Activated CD4-positive, alpha-beta T cell treated with anti-CD3 and anti-CD28 coated beads, Interleukin-2, Interleukin-4, amounts not matched to agents 100 ng/mL and 50 ng/mL, durations not matched to agents 16 hours and 8 hours (primary cell): ENCODE measurements at places on chromosomes 7 and 10.

- no peak for DNase-seq
Measured at GRCh38 chr7:94043299-94043698, 39.1 kb upstream of the BET1 start.

- DNase-seq, result no peak
Measured at GRCh38 chr10:14474656-14475055, 143.9 kb upstream of the FRMD4A start.

DNA sequence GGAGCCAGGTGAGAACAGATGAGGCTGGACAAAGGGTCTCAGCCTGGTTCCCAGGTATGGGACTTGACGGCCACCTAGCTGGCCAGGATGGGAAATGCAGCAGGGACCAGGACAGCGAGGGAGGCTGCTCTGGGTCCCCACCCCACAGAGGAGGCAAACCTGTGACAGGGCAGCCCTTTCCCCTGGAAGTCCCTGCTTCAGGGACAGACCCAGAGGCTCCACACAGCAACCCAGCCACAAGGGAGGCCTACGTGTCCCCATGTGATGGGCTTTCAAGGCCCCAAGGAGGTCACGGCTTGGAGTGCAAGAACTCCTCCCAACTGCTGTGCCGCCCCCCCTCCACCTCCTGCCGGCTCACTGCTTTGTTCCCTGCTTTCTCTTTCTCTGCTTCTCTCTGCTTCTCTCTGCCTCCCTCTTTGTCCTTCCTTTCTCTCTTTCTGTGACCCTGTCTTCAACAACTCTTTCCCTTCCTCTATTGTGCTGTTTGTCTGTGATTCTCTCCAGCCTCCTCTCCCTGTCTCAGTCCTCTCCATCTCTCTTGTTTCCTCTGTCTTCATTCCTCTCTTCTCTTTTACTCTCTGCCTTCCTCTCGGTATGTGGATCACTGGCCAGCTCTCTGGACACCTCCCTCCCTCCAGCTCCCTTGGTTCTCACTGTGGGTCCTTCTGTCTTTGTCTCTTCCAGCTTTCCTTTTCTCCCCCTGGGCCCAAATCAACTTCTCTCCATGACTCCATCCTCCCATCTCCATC is 9.6 kb upstream of the EIF5AL1 start:
- no peak for DNase-seq

- no peak for DNase-seq
Measured at GRCh38 chr7:122416336-122416735, 111.8 kb upstream of the FEZF1 start.

DNA sequence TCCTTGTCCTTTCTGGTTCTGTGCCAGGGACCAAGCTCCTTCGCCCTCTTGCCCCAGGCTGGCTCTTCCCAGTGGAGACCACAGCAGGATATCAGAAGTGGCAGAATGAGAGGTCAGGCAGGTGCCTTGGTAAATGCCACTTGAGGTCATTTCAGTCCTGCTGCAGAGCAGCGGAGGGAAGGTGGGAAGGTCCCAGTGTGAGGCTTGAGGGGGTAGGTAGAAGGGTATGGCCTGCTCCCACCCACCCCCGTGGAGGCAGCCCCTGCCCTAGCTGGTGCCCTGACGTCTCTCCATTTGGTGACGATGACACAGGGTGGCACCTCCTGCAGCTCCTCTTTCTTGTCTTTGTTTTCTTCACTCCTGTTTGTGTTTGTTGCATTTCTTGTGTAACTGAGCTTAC is 538.8 kb downstream of the TCERG1L start:
- DNase-seq, result no peak

GRCh38 chr7:32459788-32460187 is 30.4 kb downstream of the LSM5 start:
- no peak for DNase-seq

DNA sequence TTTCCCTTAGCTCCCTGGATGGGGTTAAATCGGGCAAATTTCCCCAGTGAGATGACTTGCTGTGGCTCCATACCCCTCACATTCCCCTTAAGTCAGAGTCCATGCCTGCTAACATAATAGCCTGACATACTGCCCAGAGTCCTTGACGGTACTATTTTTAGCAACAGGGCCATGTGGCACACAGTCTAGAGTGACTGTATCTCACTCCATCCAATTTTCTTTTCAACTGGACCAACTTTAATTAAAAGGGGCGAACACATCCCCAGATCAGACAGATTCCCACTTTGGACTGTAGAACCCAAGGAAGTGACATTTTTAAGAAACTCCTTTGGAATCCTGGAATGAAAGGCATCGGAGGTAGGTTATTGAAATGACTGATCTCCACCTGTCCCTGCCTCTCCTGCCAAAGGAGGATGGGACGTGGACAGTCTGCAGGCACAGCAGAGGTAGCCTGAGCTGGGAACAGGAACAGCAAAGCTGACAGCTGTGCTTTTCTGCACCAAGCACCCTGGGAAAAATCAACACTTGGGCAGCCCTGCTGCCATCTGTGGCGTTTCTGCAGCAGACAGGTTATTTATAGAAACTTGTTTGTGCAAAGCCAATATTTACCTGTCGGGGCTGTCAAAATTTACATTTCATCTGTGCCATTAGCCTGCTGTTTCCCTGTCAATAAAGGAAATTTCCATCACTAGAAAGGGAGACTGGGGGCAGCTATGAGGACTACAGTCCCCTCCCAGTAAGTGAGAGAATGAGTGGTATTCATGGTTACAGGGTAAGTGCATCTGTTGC is 221.5 kb upstream of the AOAH start:
- no peak for DNase-seq

DNA sequence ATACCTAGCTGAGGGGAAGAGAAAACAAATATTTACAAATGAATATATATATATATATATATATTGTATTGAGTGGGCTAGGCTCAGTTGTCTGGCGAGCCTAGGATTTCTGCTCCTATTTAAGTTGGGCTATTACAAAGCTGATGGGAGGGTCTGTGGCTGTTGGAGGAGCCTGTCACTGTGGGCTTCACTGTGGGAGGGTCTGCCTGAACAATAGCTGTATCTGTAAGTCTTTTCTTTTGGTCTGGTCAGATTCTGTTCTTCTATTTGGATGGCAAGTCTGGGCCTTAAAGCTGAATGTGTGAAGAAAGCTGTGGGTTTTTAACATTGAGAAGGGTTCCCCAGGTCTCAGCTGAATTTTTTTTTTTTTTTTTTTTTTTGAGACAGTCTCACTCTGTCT is 220.6 kb upstream of the LYZL1 start:
- no peak for DNase-seq

GRCh38 chr7:141928845-141929195 is 12.6 kb downstream of the OR9A4 start:
- DNase-seq, result no peak

DNA sequence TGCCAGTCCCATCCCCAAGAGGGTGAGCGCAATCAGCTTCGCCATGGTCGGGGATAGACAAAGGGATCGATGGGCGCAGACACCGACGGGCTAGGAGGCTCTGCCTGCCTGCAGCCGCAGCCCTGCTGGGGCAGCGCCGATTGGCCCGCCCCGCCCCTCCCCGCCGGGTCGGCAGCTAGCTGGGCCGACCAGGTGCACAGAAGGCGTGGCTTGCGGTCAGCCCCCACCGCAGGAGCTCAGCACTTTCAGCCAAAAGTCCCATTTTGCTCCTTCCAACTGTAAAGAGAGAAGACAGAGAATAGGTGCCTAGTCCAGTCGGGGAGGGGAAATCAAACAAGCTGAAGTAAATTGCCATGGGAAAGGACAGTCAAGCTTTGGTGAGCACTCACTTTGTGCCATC is at the start of gene PON1:
Gene PON1, minus strand, starts transcription at position 102 of the 400 bp plus-strand sequence. Its CDS starts 57 bp downstream, at position 45.
- DNase-seq, result no peak

- DNase-seq, result no peak
Measured at GRCh38 chr7:4468320-4469102, 213.6 kb upstream of the FOXK1 start.

- DNase-seq, result no peak
Measured at GRCh38 chr10:75202321-75203045, 8.1 kb upstream of the VDAC2 start.

- DNase-seq, result no peak
Measured at GRCh38 chr7:66518151-66518691, 110.5 kb upstream of the KCTD7 start.

GRCh38 chr10:82932451-82932850 is 1057.5 kb downstream of the NRG3 start:
- DNase-seq, result no peak

DNA sequence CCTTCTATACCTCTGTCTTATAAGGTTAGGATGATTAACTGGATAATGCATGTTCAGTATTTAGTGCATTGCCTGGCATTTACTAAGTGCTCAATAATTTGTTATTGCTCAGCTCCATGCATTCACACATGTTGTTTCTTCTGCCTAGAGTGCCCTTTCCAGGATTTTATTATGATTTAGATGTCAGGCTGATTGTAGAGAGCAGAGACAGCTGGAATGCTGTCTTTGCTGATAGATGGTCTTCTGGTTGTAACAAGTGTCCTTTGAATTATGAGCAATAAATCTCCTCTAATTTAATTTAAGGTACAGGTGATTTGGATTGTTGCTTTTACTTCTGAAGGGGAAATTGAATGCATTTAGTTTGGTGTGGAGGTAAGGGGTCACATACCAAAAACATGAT is 548.0 kb downstream of the MAGI2 start:
- no peak for DNase-seq

GRCh38 chr10:102799691-102800471 is 37.3 kb downstream of the CYP17A1 start:
- DNase-seq, result no peak

DNA sequence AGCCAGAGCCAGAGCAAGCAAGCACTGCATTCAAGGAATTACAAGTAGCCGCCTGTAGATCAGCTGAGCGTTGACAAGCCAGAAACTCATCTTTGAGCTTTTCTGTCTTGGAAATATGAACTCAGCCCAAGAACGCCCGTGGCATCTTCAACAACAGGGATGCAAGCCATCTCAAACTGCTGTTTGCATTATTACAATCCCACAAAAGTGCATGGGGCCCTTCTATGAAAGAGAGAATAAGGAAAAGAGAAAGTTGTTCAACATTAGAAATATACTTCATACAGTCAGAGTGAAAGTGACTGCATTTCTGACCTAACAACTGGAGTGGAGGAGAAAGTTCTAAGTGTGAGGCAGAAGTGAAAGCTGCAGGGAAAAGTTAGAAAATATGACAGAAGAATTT is 6.5 kb downstream of the SGCE start:
- no peak for DNase-seq

DNA sequence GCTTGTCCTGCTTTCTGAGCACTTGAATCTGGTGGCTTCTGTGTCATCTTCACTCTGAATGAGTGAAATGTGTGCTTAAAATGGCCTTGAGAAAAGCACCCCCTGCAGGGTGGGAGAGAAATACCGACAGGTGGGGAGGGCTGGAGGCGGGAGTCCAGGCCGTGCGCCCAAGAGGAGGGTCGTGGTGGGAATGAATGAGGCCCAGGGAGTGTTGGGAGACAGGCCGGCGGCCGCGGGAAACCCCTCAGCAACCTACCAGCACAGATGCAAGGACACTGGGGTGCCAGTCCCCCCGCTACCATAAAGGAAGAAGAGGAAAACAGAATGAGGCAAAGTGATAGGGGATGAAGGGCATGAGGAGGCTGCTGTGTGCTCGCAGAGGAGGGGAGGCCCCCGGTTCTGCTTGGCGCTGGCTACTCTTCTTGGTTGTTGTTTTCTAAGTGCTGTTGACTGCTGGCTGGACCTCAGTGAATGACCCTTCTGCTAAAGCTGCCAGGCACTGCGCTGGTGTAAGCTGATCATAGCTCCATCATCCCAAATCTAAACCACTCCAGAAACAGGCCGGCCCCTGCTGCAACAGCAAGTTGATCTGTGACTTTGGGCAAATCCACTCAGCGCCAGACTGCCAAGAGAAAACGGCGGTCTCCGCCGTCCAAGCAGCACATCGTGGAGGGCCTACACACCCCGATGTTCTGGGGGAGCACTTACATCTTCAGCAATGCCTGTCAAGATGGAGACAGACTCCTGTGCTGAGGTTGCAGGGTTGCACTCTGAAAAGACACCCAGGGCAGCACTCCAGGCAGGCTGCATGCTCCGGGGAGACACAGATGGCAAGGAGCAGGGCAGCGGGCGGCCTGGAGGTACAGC is 378.5 kb downstream of the DNAJB6 start:
- no peak for DNase-seq

- no peak for DNase-seq
Measured at GRCh38 chr7:27170426-27171324, 3.4 kb downstream of the HOXA10 start.

GRCh38 chr7:74455291-74455804 is 1.6 kb downstream of the GTF2IRD1 start:
- no peak for DNase-seq

DNA sequence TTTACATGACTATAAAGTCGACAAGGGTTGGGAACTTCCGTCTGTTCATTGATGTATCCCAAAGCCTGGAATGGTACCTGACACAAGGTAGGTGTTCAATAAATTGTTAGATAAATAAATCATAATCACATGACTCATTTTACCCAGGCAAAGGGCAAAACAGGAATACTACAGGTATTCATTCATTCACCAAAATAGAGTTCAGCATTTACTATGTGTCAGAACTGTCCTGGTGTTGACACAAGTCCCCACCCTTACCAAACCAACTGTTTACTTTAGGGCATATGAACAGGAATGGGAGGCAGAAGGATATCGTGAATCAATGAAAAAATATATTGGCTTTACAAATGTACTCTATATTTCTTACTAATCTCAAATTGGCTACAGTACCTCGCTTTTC is 666 bp upstream of the YAE1 start:
- no peak for DNase-seq

DNA sequence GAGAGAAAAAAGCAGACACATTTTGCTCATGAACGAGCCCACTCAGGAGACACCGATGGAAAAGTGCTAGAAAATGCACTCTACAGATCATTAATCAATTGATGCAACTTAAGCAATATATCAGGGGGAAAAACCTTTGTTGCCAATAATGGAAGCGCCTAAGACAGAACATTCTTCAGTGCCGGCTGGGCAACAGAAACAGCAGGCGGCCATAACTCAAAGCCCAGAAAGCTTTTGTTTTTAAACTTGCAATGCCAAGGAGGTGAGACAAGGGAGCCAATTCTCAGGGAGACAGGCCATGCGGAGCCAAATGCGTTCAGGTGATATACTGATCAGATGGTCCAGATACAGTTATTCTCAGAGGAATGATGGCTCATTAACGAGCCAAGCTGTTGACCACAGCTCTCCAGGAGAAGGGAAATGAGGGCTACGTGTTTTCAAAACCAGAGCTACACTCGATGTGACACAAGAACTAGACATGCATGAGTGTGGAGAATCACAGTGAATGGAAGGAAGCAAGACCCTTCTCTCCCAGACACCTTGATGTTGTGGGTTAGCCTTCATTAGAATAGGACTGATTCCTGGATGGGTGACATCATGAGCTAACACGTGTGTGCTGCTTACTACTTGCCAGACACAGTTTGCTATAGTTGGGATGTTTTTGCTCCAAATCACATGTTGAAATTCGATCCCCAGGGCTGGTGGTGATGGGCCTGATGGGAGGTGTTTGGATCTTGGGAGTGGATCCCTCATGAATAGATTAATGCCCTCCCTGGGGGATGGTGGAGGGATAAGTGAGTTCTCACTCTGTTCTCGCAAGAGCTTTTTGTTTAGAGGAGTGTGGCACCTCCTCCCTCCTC is 79.1 kb upstream of the KCNMA1 start:
- no peak for DNase-seq
